ENCODE measurements at places on chromosomes 3 and 15.
A peak's percentile ranks its signal among the peaks of the same experiment; 100 is the strongest.

DNA sequence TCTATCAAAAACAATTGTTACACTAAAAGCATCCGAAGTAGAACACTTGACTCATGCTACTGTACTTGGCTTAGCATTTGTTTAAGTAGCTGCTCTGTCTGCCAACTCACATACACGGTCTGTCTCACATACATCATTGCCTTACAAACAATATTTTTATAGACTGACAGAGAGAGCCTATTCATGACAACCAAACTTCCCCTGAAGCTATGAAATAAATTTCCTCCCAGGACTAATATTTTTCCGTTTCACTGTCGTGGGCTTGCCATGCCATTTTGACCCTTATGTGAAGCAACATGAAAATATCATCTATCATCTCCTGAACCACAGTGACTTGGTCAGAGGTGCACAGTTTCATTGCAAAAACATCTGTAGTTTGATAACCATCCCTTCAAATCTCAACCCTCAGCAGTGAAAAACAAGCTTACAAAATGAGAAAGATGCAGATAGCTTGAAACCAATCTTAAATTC, 66.5 kb upstream of the PYGO1 start:
- no peak for DNase-seq

DNA sequence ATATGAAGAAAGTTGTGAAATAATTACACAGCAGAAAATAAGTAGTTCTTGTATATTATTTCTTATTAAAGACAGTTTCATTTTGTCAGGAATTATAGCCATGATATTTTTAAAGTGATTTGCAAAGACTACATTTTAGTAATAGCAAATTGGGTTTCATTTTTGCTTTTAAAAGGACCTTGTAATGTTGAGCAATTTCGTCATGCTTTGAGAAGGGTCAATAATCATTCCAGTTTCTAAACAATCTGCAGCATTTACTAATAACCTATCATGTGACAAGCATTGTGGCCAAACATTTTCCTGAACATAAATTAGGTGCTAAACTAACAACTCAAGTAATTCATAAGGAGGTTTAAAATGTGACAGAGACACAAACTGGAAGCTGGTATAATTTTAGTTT, 214.4 kb upstream of the CBLB start:
- DNase-seq = no peak

DNA sequence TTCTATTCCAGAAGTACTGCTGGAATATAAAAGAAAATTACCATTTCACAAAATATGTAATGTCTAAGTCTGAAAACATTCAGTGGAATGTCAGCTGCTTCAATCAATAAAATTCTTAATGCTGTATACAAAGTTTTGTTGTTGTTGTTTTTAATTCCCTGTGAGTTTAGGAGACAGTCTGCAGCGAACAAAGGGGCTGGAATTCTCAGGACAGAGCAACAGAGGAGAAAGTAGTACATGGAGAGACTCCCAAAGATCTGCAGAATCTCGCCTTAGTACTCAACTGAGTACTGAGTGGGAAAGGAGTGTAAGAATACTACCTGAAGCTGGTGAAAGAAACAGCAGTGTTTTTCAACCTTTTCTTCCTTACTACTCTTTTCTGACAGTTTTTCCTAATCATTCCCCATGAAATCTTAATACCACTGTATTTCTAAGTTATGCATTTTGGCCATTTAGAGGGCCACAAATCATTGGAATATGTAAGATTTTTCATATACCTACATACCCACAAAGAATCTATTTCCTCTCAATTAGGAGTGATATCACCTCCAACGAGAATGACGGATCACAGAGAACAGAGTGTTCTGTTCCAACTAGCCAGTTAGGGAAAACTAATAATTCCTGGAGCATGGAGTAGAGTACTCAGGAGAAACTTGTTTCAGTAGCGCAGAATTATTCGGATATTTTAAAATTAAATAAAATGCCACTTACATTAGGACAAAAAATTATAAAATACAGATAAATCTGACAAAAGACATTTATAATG, 16.0 kb downstream of the ANKRD28 start:
- no peak for DNase-seq

DNA sequence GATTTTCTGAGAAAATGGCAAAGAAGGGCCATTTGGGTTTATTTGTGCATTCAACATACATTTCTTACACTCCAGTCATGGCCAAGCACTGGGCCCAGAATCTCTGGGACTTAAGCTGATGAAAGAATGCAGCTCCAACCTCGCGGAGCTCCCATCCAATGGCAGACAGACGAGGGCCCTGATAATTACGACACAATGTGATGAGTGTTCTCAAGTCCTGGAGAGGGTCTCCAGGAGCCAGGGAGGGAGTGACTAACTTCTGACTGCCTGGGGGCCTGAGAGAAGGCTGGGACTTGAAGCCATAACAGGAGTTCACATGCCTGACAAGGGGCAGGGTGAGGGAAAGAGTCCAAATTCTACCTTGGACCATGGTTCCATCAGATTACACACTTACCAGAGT, 42.6 kb upstream of the BNC1 start:
- no peak for DNase-seq

DNA sequence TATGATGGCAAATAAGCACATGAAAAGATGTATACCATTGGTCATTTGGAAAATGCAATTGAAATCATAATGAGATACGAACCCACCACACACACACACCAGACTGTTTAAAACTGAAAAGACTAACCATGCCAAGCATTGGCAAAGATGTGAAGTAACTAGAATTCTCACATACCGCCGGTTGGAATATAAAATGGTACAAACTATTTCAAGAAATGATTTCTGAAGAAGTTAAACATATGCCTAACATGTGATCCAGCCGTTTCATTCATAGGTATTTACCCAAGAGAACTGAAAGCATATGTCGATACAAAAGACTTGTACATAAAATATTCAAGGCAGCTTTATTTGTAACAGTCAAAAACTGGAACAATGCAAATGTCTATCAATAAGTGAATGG, 28.9 kb downstream of the HES1 start:
- no peak for DNase-seq

GRCh38 chr15:68051109-68051508, 3.0 kb upstream of the PIAS1 start:
- DNase-seq = no peak

DNA sequence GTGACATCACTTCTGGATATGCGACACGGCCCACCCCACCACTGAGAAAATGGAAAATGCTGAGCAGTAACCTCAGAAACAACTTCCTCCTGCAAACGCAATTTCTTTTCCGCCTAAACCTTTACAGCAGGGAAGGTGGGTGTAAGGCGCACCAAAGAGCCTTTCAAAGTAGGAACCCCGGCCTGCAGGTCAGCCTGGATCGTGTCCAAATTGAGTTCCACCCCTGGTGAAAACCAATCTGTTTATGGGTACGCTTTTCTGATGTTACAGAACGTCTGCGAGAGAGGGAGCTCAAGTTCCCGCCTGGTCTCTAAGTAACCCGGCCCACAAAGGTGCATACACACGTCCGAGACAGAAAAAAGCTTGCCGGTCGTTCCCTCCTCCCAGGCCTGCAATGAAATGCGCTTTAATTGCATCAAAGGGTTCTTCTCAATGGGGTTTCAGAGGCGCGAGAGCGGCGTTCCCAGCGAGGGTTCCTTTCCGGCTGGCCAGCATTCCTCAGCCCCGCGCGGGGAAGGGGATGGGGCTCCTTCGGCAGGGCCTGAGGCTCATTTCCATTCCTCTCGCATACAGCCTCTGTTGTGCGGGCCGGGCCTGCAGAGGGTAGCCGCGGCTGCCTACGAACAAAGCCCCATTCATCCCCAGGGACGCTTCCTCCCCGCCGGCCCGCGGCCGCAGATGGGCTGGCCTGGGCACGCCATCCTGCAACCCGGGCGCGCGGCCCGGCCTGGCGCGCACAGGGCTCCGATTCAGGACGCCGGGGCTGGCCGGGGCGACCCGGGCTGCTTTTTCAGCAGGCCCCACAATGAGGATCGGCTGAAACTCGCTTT, 138.1 kb downstream of the TMCO5A start:
- peak; percentile 84 for DNase-seq
